ENCODE measurements at places on chromosomes 2 and 18. TPM values are rescaled to one million over a fixed set of nuclear protein-coding genes. Genes with fewer than 3 reads are reported as not detected.

Gene RAPGEF4
- 8.3 TPM for total RNA-seq

Gene DLGAP1
- 3.6 TPM for total RNA-seq

Gene AKAIN1
- not detected for total RNA-seq

Gene VSNL1
- 5.7 TPM for total RNA-seq

Gene ITGA6
- 27.1 TPM for total RNA-seq

Gene DNAJC5G
- not detected for total RNA-seq

Gene HOXD9
- 9.7 TPM for total RNA-seq

Gene ANKRD30BL
- total RNA-seq = not detected

Gene FIGN
- 10.2 TPM for total RNA-seq

Gene CFC1
- not detected for total RNA-seq

Gene ACVR1
- total RNA-seq = 49.5 TPM

Gene STARD6
- not detected for total RNA-seq

Gene EML6
- total RNA-seq = 0.48 TPM

Gene CPS1
- 14.1 TPM for total RNA-seq

Gene CFAP221
- total RNA-seq = 3.4 TPM

Gene DNAH6
- 2.5 TPM for total RNA-seq

Gene RAD51AP2
- 0.05 TPM for total RNA-seq

Gene CRIM1
- 68.1 TPM for total RNA-seq

Gene OTX1
- 0.92 TPM for total RNA-seq

Gene MC2R
- total RNA-seq = 0.05 TPM

Gene ALPG
- total RNA-seq = 0.36 TPM

Gene DDX18
- total RNA-seq = 40.2 TPM

Gene MSTN
- total RNA-seq = 0.13 TPM

Gene ORMDL1
- total RNA-seq = 48.7 TPM

Gene SERPINB5
- not detected for total RNA-seq
